ENCODE measurements at places on chromosomes 11 and 22.

DNA sequence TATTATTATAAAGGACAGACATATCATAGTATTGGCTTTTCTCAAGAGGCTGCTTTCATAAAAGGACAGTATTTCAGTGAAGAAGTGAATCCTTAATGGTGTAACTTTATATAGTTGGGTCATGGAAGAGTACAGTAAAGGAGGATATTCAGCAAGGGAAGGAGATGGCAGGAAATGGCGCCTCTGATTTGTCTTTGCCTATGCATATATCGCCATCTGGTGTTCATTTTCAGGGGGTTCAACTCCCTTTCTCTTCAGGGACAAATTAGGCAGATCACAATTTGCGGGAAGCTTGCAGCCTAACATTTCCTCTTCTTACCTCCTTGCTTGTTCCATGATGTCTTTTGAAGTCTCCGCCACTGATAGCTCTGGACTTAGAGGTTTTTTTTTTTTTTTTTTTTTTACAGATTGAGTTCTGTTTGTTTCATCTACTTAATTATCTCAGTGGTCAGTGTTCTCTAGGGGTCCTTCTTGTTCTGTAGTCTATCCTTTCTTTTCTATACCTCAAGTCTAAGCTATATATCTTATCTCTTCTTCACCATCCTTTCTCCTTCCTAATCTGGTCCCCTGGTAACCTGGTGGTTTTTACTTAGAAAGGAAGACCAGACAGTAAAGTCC, 21.8 kb upstream of the RRM1 start:
- DNase-seq, result no peak

- no peak for DNase-seq
Observed at GRCh38 chr11:124069429-124070401, 28.6 kb upstream of the OR10G7 start.

GRCh38 chr11:68115285-68115684, 5.9 kb downstream of the CHKA start:
- DNase-seq, result no peak

- no peak for DNase-seq
Observed at GRCh38 chr11:17907046-17907445, 105.8 kb downstream of the SERGEF start.

DNA sequence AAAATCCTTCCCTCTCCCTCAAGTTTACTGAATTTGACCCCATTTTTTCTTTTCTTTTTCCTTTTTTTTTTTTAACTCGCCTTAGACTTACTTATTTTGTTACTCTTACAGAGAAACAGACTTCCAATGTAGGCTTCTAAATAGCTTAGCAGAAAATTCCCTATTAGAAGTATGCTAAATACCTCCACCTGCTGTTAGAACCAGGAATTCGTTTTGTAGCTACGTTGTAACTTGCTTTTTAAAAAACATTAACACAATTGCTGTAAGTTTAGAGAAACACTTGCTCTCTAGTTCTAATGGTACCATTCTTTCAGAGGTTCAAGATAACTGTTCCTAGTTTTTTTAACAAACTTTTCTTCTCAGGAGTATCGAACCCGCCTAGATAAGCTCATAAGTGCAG, 324.2 kb downstream of the DCDC1 start:
- DNase-seq, result no peak

GRCh38 chr22:47129902-47130635, 367.6 kb downstream of the TBC1D22A start:
- DNase-seq, result no peak

DNA sequence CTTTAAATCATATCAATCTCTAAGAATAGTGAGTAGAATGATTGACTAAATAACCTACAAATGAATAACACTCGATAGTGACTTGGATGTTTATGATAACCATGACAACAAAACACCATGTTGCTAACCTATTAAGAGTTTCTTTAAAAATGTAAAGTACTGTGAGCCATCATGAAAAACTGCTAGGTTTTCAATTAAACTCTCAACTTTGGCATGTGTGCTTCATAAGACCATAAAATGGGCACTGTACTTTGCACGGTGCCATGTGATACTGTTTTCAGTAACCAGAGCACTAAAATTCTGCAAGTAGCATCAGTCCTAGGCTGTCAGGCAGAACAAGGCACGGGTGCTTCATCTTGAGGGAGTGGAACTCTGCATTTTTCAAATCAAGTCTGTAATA, 96.2 kb upstream of the TRIM77 start:
- no peak for DNase-seq

GRCh38 chr22:21665047-21665851, 563 bp upstream of the PPIL2 start:
- no peak for DNase-seq

DNA sequence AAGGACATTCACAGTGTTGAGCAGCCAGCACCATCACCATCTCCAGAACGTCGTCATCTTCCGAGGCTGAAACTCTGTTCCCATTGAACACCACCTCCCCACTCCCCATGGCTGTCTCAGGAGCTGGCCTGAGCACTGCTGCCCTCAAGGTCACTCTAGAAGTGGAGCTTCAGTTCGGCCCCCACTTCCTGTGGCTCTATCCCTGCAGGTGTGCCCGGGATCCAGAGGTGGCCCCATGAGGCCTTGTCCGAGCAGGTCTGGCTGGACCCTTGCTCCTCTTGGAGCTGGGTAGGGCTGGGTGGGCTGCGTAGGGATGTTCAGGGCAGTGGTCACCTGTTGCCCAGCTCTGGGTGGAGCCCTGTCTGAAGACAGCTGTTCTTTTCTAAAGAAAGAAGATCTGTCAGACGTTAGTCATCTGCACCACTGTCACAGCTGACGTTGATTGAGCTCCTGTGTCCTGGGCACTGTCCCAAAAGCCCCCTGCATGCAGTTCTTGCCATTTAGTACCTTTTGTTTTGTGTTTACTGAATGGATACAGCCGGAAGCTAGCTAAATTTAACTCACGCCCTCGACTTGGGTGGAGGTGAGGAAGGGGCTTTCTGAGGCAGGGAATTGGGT, 75.5 kb upstream of the CLDN5 start:
- DNase-seq, result no peak

- no peak for DNase-seq
Observed at GRCh38 chr11:118223570-118223969, 1.2 kb downstream of the JAML start.

DNA sequence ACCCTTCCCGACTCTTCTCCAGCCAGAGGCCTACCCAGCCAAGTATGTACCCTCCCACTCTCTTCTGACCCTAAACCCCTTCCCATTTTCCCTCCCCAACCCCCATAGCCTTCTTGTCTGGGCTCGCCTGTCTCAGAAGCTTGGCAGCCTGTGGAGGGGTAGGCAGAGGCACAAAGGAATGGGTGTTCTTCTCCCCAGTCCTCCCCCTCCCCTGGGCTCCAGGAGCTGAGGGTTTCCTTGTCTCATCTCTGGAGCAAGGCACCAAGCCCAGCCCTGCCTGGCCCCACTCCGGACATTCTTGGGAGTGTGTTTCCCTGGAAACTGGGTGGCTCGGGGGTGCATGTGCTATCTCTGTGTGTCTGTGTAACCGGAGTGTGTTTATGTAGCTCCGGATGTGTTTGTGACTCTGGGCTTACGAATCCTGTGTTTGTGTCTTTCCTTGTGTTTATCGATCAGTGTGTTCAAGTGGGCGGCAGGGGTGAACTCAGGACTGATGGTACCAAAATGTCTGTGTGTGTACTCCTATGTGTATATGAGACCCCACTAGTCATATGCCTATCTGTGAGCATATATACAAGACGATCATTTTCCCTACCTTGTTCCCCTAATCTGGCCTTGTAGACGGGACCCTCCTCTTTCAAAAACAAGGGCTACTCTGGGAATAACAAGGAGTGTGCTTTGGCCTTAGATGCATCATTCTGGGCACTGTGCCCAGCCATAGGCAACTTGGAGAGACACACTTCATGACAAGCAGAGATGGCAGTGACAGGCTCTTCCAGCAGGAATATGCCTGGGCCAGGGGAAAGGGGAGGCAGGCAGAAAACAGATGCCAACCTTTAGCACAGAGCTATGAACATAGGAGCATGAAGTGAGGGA, 10.9 kb downstream of the PHLDB1 start:
- no peak for DNase-seq

- no peak for DNase-seq
Observed at GRCh38 chr22:17114173-17114897, 6.8 kb downstream of the TMEM121B start.

DNA sequence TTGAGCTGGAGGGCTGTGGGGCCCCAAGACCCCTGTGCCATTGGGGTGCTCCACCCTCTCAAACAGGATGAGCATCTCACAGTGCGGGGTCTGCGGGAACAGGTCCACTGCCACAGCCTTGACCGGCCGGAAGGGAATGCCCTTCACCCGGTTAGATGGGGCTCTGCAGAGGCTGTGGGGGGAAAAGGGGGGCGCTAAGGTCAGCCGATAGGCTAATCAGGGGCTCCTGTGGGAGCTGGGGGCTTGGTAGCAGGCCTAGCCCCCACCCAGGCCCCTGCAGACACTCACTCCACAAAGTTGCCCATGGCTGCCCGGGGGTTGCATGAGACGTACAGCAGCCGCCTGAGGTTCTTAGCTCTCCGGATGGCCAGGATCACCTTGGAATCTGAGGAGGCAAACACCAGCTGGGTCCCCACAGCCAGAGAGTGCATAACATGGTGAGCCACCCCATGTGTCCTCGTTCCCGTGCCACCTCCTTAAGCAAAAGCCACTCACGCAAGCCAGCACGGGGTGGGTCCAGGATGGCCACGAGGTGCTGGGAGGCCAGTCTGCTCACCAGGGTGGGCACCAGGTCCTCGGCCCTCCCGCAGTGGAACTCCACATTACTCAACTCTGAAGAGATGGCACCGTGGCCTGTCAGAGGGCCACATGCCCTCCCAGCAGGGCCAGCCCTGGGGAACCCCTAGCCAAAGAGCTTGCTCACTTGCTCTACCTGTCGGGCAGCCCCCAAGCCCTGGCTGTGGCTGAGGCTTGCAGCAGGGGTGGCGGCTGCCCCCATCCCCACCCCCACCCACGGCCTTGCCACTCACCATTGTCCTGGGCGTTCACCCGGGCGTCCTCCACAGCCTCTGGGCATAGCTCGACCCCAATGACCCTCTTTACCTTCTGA, 3.0 kb upstream of the RANBP1 start:
- no peak for DNase-seq

GRCh38 chr22:32318361-32318760, 39.3 kb upstream of the RFPL3 start:
- DNase-seq, result no peak

DNA sequence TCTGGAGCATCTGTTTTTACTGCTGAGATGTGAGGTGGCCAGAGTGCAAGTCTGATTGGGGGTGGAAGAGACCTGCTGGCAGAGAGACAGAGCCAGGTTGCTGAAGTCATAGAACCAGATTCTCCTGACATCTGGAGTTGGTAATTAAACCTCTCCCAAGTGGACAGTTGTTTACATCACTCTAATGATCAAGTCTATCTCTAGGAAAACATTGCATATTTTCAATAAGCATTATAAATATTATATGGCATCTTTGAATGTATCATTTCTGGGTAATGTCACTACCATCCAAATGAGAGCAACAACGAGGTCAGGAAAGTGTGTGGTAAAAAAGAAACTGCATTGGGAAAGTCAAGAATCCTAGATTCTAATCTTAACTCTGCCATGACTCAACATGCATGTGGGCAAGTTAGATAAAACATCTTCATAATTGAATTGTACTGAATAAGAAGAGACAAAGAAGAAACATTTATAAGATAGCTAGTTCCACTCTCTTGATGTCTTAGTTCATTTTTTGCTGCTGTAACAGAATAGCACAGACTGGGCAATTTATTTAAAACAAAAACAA, 351.2 kb upstream of the API5 start:
- DNase-seq, result no peak

DNA sequence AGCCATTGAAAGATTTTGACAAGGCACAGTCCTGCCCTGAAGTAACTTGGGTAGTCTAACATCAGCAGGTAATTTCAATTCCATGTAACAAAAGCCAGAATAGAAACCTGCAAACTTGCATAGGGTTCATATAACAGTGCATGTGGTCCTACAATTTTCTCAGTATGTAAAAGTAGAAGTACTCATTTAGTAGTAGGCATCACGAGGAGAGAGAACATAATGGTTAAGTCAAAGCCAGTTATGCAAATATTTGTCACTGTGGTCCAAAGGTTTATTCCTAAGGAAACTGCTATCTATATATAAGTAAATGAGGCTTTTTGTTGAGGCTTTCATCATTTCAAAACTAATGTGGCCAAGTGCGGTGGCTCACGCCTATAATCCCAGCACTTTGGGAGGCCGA, 10.1 kb downstream of the ATP5MG start:
- DNase-seq, result no peak

GRCh38 chr11:3632070-3632660, 9.6 kb downstream of the ART5 start:
- no peak for DNase-seq

- no peak for DNase-seq
Observed at GRCh38 chr11:91133361-91133760, 910.5 kb upstream of the CHORDC1 start.

DNA sequence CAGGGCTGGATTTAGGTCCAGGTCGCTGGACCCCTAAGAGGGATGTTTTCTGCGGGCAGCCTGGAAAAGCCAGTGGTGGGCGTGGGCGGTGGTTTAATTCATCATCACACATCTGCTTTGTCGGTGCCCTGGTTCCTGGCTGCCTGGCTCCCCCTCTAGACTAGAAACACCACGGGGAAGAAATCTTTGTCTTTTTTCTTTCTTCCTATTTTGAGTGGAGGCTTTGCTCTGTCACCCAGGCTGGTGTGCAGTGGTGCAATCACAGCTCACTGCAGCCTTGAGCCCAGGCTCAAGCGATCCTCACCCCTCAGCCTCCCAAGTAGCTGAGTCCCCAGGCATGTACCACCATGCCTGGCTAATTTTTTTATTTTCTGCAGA, 86.6 kb upstream of the LINC01488 start:
- DNase-seq, result no peak

- DNase-seq, result no peak
Observed at GRCh38 chr11:108009497-108010370, 1.0 kb downstream of the CUL5 start.

GRCh38 chr11:64762674-64763525, 3.1 kb upstream of the PYGM start:
- no peak for DNase-seq

- DNase-seq, result no peak
Observed at GRCh38 chr11:21411104-21411503, 741.7 kb downstream of the NELL1 start.

DNA sequence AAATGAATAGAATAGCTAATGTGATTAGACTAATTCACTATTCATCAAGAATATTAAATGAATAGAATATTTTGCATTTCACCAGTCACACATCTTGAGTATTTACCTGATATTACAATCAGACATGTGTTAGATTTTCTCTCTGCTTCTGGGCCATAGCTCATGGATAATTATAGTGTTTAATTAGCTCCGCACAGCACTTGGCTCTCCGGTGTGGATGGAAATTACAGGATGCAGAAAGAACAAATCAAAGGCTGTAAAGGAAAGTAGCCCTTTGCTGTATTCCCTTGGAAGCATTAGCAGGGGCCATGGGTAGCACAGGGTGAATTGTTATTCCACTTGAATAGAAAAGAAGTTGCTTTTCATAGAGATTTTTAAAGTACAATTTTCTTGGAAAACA, 320.3 kb upstream of the SORL1-AS1 start:
- no peak for DNase-seq

DNA sequence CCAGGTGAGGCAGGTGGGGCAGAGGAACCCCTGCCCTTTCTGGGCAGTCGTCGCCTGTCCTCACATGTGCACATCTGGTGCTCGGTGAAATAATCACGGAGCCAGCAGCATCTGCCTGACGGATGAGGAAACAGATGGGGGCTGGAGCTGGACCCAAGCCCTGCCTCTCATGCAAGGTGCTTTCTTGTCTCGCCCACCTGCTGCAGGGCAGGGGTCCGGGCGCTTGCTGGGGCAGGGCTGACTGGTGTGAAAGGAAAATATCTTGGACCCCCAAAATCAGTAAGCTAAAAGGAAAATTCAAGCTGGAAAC, 3.3 kb downstream of the ALDH3B2 start:
- DNase-seq, result no peak
